ENCODE measurements at places on chromosomes 2 and 18.
A peak's percentile ranks its signal among the peaks of the same experiment; 100 is the strongest.

DNA sequence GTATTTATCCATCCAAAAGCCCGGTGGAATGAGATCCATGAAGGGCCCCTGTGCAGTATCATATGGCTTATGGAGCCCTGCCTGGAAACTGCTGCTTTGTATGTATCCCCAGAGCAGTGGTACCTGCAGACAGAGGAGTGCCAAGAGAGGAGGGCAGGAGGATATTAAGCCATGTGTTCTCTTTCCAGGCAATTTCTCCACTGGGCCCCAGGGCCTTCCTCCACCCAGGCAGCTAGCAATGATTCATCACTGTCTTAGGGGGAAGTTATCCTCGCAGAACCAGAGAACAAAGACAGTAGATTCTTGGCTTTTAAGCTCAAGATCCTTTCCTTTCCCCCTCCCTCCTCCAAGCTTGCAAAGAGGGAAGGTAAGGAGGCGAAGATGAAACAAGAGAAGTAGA, 98.1 kb downstream of the LRRC30 start:
- DNase-seq = no peak

GRCh38 chr2:49306925-49307324, 152.6 kb upstream of the FSHR start:
- no peak for DNase-seq

- DNase-seq = no peak
Measured at GRCh38 chr2:174535757-174536703, 49.2 kb upstream of the GPR155 start.

DNA sequence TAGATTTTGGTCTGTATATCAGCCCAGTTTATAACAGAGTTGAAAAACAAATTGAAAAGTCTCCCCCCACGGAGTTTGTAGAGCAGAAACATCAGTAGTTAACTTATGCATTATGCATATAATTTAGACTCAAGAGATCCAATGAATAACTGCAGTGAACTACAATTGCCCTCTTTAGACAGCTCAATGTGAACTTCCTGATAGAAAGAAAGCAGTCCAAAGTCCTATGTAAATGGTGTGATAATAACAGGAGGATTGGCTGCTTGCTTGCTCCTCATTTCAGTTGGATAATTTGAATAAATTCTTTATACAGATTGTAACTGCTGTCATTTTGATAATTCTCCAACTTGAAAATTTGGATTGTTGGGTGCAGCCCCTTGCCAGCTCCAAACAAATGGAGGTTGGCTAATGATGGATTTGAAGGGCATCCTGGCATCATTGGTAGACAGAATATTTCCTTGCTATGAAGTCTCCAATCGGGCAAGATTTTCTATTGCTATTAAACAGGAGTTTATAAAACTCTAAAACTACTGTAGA, 297.1 kb downstream of the ASXL3 start:
- DNase-seq = no peak

GRCh38 chr2:215847718-215848117, 165.6 kb downstream of the MREG start:
- no peak for DNase-seq

- no peak for DNase-seq
Measured at GRCh38 chr18:47595831-47596501, 334.5 kb downstream of the SMAD2 start.

- no peak for DNase-seq
Measured at GRCh38 chr2:158953926-158954763, 14.3 kb upstream of the TANC1 start.

GRCh38 chr18:56028514-56028913, 440.5 kb upstream of the TCF4 start:
- DNase-seq = no peak

DNA sequence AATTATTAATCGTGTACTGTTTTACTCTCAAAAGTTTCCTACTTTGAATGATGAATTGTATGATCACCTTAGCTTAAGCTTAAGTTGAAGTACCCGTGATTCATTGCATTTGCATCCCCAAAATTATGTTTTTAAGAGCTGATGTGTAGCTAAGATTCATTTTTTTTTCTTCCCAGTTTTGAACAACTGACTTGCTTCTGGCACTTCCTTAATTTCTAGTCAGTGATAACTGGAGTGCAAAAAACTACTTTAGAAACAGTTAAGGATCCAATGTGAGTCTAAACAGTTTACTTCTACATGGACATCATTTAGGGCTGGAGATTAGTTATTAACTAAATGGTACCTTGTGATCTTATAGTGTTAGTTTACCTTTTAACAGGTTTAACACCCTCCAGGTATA, 124.0 kb upstream of the CAVIN2 start:
- no peak for DNase-seq

DNA sequence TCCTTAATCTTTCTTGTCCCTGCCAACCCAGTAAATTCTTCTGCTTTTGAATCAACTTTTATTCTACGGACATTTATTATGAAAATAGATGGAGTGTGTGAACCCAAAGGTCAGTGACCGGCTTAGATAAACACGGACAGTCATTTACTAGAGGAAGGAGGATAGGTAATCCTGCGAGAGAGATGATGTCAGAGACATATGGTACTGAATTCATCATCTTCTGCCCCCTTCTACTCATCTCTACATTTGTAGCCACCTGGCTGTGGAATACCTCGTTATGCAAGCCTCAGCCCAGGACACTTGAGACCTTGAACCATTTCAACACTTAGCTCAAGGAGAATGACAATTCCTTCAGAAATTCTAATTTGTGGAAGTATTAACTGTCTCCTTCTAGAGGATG, 443.6 kb downstream of the TDRD15 start:
- no peak for DNase-seq

- no peak for DNase-seq
Measured at GRCh38 chr2:98234776-98235175, 111.5 kb upstream of the CNGA3 start.

GRCh38 chr2:190320696-190321095, 1.1 kb upstream of the HIBCH start:
- peak; percentile 28 for DNase-seq

GRCh38 chr2:195451160-195451559, 205.9 kb upstream of the SLC39A10 start:
- DNase-seq = no peak

DNA sequence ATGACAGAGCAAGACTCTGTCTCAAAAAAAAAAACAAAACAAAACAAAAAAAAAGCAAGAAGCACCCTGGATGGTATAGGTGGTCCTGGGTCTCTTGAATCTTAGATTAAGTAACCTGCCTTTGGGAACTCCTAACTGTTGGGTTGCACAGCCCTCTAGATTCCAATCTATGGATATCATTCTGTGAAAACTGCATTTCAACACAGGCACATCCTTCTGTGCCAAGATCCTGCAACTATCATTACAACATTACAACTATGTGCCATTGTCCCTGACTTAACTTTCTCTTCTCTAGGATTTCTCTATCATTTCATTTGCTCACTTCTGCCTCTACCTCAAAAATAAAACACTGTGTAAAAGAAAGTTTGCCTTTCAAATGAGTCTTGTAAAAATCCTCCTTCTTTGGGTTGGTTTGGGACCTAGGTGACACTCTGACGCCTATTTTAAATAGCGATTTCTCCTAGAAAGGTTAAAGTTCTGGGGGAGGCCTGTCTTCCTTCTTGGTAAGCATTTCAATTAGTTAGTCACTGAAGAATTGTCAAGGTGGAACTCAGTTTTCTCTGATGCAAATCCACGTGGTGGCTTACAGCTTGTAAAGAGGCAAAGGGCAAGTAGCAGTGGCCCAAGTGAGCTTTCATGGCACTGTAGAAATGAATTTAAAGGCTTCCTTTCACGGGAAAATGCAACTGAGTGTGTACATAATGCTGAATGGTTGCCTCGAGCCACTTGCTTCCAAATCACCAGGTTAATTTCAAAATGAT, 9.2 kb downstream of the LGALSL start:
- DNase-seq = no peak

DNA sequence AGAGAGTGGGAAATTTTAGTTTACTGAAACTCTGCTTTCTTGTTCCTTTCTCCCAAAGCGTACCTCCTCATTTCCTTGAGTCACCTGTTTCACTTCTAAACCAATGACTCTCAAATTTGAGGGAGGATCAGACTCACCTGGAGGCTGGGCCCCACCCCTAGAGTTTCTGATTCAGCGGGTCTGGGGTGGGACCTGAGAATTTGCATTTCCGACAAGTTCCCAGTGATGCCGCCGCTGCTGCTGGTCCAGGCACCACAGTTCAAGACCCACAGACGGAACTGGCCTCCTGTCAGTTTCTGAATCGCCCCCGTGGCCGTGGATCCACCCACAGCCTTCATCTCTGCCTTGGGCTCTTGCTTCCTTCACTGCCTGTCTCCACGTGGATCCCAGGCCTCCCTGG, 44.9 kb upstream of the PELI1 start:
- DNase-seq = no peak

- no peak for DNase-seq
Measured at GRCh38 chr2:84880645-84881521, at the start of gene TRABD2A. TSS of gene TRABD2A (minus strand) at chr2:84881084. CDS start at chr2:84881039, 45 bp downstream.

DNA sequence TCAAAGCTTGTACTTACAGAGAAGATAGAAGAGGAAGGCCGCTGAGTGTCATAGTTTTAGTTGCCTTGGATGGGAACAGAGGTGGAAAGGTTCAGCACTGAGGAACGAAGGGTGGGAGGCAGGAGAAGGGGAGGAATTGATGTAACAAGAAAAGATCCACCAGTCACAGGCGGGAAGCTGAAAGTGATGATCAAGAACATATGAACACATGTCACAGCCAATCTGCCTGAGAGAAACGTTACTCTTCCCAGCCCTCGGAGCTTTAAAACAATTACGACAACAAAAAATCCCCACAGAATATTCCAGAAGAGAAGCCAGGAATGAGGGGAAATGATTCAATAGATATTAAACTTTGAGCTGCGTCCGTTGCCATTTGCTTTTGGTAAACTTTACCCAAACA, 87.1 kb downstream of the TSHZ1 start:
- no peak for DNase-seq

GRCh38 chr2:33146102-33146501, 199.3 kb downstream of the LTBP1 start:
- DNase-seq = no peak

DNA sequence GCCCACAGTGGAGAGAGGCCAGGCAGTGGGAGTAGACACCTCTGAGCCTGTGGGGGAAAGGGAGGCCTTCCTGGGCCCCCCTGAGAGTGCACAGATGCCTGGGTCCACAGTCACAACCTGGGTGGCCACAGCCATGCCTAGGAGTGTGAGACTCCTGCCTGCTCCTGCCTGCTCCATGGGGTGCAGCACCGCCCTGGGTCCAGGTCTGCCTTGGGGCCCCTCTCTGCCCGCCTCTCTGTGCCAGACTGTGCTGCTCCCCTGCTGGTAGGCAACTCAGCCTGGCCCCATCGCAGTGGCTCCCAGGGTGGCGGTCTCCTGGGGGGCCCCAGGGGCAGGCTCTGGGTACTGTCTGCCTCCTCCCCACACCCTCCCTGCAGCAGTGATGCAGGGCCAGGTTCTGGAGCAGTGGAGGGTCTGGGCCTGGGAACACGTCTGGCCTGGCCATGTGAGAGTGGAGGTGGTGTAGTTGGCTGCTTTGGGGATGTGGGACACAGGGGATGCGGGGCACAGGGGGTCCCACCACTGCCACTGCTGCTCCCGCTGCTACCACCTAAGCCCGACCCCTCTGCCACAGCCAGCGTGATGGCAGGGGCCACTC, 60.1 kb upstream of the DLX2 start:
- DNase-seq = no peak

DNA sequence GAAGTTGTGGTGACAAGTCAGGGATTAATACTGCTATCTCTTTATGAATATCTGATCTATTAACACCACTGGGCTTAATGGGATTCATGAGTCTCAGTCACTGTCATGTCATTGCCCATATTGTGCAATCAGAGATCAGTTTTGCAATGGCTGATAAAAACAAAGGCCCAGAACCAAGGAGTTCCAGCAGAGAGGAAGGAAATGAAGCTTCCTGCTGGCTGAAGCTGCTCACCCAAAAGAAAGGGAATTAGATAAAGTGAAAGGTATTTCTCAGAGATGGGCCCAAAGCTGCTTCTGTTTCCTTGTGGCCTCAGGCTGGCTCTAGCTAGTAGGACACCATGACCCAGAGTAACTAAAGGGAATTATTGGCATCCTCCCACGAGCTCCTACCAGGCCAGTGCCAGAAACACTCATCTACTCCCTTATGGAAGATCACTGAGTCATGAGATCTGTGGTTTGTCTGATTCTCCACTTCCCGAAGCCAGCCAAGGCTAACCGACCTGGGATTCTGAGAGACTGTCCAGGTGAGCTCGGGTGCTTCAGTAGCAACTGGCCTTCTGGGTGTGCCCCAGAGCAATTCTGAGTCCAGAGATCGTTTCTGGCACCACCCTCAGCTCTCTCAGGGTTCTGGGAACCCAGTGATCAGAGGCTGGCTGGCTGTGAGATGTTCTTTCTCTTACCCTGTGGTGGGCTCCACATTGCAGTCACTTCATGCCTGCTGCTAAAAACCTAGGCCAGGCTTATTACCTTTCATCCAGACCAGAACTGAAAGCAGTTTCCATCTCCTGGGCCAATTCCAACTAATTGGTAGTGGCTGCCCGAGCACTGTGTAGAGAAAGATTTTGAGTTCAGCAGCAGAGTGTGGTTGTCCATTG, 129.5 kb upstream of the PELI1 start:
- DNase-seq = no peak

- DNase-seq = no peak
Measured at GRCh38 chr2:202327858-202328257, 48.3 kb upstream of the BMPR2 start.

- no peak for DNase-seq
Measured at GRCh38 chr2:234031207-234031606, 19.3 kb upstream of the SPP2 start.

DNA sequence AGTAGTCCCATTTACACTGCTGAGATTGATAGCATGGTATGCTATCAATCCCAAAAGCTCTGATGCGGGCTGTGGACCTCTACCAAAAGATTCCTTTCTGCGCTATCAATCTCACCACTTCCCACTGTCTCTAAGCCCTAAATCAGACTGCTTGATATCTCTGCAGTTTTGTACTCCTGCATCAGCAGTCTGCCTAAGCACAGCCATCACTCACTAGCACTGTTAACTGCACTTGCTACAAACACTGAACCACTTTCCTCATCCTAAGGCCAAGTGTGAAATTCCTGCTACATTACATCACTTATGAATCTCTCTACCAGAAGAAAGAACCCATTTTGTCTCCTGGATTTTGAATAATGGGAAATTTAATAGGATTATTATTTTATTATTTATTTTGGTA, 237.0 kb downstream of the HNMT start:
- DNase-seq = no peak

- DNase-seq = no peak
Measured at GRCh38 chr18:57982372-57983021, 61.5 kb upstream of the NEDD4L start.

DNA sequence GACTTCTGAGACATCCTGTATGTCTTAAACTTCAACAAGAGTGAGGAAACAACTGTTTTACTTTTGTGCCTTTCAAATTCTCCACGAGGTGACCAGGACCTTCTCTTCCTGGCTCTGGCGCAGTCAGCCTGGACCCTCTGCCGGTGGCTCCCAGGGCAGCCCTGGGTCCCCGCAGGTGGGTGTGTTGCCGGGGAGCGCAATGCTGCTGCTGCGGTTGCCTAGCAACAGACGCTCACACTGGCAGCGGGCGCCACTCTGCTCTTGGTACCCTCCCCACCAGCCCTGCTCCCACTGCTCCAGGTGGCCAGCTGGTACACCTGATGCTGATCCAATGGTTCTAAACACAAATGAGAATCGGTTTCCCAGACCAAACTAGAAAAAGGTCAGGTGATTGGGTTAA, 58.7 kb downstream of the GNAL start:
- DNase-seq = no peak

All from stimulated activated CD4-positive, alpha-beta T cell treated with anti-CD3 and anti-CD28 coated beads, Interleukin-1b, Interleukin-23, amount 100 ng/mL, for 24 hours (primary cell).